SW 1271 (cell line): ENCODE measurements at places on chromosomes 11 and 22.

GRCh38 chr22:39935612-39936011 lies 24.6 kb upstream of the TMA7B start:
- no peak for DNase-seq

GRCh38 chr11:11989774-11990744 lies 18.4 kb downstream of the DKK3 start:
- DNase-seq: no peak

DNA sequence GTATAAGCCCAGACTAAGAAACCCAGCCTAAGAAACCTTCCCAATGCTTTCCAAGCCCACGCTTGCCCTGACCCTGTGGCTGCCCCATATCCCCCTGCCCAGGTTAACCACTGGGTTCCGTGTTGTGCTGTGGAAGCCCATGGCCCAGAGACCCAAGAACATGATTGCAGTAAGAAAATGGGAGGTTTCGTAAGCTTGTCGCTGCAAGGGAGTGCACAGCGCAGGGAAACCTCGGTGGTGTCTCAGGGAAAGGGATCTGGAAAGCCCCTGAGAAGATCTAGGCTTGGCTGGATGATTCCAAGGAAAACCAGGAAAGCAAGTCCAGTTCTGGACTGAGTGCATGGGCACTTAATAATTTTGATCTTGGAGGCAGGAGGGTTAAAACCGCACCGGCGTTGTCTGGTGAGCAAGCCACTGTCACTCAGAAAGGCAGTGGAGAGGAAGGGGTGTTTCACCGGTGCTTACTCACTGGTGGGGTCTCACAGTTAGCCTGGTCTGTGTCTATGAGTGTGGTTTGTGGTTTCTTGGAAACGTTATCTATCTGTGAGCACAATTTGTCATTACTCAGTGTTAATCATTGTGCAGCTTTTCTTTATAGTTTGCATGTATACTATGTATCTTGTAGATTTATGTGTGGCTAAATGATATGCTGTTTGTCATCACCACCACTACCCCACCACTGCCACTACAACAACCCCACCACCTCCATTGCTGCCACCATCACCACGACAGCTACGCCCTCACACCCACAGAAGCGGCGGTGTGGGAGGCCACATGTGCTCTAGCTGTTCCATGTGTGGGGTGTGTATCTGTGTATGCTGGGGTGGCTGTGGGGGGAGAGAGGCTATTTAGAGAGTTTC lies 53.3 kb upstream of the PRDM11 start:
- DNase-seq: no peak

DNA sequence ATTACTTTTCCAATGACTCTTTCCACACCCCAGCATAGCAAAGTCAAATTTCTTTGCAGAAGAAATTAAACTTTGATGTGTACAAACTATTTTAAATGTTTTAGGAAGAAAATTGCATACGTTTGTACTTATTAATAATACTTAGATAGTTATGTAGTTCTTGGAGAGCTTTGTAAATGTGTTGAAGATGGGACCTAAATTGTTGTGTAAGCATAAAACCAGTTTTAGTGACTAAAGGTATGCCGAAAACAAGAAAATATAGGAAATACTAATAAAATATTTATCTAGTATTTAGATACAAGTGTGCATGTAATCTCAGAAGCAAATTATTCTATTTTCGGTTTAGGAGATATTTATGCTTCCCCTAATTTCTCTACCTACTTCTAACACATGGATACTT lies 4.2 kb upstream of the OR52N4 start:
- DNase-seq: no peak

DNA sequence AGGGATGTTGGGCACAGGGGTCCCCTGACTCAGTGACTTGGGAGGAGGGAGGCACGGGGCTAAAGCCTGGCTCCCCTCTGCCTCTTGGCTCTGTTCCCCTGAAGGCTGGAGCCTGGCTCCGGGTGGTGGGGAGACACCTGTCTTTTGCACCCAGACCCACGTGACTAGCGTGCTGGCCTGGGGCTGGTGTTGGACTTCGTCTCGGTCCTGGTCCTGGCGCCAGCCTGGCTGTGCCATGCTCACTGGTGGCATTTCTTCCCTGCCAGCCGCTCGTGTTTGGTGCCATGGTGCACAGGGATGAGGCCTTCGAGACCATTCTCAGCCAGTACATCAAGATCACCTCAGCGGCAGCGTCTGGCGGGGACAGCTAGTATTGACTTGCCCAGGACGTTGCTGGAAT lies 56.7 kb downstream of the GRAMD4 start:
- DNase-seq: no peak

DNA sequence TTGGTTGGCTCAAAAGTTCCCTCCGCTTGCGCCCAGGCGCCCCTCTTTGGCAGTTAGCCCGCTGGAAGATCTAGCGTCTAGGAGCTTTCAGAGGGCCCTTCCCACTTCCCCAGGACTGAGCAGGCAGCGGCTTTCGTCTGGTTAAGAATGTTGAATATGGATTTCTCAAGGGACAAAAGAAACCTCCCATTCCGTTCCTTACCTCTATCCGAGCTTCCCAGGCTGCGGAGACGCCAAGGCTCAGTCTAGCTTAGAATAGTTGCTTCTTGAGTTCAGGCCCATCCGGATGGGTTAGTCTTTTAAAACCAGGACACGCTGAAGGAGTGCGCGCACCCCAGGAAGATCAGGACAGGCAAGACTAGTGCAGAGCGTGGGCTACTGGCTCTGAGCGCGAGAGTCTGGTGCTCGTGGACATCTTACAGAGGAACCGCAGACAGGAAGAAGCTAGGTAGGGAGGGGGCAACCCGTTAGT lies 1.6 kb downstream of the NELL1 start:
- no peak for DNase-seq

DNA sequence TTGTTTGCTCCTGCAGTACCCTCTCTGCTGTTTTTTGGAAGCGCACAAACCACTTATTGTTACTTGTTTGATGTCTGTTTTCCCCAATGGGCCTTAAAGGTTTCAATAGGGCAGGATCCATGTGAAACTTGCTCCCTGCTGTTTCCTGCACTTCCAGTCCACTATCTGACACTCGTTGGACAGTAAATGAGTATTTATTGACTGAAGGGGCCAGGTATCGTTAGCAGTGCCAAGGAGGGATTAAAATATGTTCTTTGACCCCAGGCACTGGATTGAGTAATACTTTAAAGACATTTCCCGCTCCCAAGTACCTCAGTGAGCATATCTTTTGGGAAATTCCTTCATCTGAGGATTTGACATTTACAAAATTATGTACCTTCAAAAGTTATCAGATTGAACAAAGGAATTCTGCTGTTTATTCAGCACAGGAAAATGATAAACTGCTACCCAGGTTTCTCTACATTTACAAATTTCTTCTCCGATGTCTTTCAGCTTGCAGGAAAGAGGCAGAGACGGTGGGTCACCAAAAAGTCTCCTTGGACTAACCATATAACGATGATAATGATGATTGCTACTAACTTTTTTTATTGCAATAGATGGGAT lies 23.3 kb upstream of the OR9Q2 start:
- no peak for DNase-seq

DNA sequence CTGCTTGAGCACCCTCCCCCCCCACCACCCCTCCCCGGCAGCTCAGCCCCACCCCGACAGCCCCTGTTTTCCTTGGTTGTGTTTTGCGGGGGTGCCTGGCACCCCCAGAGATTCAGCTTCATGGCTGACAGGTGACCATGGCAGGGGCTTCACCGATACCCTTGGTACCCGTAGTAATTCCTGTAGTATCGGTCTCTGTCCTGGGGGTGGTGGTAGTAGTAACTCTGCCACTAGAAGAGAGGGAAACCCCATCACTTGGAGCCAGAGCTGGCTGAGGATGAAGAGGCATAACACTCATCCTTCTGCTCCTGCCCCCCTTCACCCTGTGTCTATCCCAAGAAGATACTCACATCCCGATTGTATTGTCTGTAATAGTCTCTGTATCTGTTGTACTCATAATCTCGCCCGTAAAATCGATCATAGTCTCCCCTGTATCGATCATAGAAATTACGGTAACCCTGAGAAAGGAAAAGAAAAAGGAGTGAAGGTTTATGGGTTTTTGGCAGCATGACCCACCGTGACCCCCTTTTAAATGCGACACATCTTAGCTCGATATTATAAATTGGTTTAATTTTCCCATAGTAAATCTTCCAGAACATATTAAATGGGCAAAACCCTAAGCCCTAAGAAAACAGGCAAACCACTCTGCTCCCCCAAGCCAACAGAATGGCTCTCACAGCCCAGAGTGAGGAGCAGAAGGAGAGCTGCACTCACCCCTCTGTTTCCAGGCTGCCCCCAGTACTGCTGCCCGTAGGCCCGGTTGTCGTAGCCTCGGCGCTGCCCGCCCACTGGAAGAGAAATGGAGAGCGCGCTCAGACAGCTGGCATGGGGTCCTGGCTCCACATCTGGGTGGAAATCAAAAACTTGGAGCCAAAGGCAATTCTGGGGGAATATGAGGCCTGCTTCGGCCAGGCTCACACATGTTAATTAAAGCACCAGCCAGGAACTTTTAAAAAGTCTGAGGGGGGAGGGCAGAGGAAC lies 8.0 kb downstream of the GNG3 start:
- no peak for DNase-seq

DNA sequence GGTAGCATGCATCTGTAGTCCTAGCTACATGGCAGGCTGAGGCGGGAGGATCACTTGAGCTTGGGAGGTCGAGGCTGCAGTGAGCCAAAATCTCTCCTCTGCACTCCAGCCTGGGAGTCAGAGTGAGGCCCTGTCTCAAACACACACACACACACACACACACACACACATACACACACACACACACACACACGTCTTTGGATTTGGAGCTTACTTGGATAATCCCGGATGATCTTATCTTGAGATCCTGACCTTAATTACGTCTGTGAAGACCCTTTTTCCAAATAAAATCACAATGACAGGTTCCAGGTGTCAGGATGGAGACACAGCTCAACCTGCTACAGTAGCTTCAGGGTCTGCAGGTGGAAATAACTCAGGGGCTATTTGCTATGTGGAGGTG lies 1.1 kb downstream of the UPB1 start:
- DNase-seq: no peak

GRCh38 chr22:21927174-21927823 lies 25.3 kb downstream of the PPM1F start:
- DNase-seq: no peak

DNA sequence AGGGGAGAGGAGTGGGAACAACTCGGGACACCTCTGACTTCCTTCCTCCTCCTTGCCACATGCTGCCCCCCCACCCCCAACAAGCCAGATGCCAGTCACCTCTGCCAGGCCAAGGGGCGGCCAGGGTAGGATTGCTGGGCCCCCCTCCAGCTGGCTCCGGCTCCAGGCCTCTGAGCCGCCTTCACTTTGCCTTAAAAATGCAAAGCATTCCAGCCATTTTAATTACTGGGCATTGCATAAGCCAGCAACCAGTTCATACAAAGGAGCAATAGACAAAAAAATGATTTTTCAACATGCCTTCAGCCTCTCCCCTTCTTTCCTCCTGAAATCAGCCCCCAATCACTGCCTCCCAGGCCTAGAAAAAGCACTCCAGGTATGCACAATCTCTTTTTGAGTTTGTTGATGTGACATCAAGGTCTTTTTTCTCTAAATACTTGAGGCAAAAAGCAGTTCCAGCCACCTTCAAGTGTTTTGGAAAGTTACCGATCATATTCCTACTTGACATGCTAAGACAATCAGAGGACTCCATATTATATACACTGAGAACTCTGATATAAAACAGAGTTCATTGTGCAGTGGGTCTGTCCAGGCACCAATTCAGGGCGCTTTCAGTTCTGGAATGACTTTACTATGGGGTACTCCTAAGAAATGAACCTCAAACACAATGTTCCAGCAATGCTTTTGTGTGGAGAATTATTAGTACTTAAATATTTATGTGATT lies 12.4 kb upstream of the TIMP3 start:
- DNase-seq: no peak

DNA sequence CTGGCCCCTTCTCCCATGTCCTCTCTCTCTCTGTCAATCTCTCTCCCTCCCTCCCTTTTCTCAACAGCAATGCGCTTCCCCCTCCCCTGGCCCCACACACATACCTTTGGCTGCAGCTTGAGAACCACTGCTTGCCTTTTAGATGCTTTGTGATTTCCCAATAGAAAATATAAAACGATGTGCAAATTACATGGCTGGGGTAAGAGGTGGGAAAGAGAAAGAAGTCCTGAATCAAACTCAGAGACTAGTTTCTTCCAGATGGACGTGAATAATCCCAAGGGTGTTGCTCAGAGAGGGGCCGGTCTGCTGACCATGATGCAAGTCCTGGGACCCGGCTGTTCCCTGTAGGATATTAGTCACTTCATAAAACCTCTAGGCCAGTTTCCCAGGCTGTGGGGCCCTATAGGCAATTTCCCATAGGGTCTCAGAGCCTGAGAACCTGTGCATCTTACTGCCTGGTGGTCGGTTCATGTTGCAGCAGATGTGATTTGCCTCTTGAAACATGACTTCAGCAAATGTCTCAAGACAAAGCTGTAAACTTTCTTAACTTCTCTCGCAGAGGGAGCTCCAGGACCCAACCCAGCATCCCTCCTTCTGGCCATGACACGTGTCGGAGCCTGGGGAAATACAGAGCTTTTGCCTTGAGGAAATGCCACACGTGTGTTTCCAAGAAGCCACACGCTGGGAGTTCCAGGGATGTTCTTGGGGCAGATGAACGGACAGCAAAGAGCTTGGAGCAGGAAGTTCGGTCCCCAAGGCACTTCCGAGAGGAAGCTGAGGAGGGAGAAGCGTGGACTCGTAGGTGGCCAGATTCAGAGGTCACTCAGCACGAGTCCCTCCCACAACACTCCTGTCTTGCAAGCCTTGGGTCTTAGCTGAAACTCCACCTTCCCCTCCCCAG lies 34.5 kb upstream of the ETS1 start:
- DNase-seq: no peak

DNA sequence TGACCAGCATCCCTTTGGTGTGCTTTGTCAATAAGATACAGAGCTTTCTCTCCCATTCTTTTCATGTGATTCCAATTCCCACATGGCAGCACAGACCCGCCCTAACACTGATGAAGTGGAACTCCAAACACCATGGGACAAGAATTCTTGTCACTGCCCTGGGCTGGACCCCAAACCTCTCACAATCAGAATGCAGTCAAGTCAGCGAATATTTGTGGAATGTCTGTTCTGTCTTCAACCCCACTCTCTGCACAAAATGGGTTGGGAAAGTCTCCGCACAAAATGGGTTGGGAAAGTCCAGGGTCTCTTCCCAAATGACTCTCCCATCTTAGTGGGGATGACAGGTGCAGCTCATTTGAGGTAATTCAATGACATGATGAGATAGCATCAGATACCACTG lies 138.9 kb upstream of the TEAD1 start:
- DNase-seq: no peak

- no peak for DNase-seq
Measured at GRCh38 chr22:25347752-25348102, 128.3 kb downstream of the CRYBB2 start.

GRCh38 chr11:3971756-3972404 lies 116.4 kb downstream of the STIM1 start:
- DNase-seq: no peak

GRCh38 chr11:31499576-31500178 lies 9.7 kb downstream of the IMMP1L start:
- no peak for DNase-seq
